Activated CD8-positive, alpha-beta memory T cell treated with anti-CD3 and anti-CD28 coated beads for 4 hours (primary cell): ENCODE measurements at places on chromosomes 4 and X.

- no peak for DNase-seq
These were observed 19.6 kb downstream of the ACSL1 start for GRCh38 chr4:184806229-184806550.

- DNase-seq: no peak
These were observed 35.2 kb downstream of the PCDH7 start for GRCh38 chr4:30755346-30755745.

- DNase-seq: no peak
These were observed 193.3 kb upstream of the FAM9B start for GRCh38 chrX:9227276-9227675.

DNA sequence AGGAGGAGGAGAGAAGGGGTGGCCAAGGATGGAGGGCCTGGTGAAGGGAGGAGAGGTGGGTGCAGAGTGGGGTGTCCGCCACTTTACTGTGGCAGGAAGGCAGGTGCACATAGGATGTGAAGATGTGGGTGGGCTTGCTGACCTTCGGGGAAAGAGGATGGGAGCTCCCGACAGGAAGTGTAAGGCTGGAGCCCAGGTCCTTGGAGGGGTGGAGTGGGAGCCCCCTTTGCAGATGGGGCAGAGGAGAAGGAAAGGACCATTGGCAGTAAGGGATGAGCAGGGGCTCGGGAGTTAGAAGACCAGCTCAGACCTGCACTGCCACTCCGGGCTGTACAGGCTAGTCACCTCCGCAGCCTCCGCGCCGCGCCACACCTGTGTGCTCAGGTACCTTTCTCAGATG is 89.5 kb downstream of the EVC start:
- no peak for DNase-seq
